ENCODE measurements at places on chromosomes 6 and 20. TPM values are rescaled to one million over a fixed set of nuclear protein-coding genes. Genes with fewer than 3 reads are reported as not detected.

DNA sequence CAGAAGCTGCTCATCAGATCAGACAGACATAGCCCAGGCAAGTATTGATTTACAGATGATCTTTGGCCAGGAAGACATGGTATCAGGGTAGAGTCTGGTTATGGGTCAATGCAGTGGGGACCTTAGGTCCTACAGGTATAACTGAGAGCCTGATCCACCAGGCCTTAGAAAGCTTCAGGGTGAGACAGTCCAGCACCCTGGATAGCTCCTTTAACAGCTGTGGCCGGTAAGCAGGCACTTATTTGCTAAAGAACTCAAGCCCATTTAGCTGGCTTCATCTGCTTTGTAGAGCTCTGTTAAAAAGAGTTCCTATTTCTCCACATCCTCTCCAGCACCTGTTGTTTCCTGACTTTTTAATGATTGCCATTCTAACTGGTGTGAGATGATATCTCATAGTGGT, 39.6 kb downstream of the ESR1 start:
- H3K36me3 ChIP-seq: no peaks in the 10 kb centered on the region
- H3K27ac ChIP-seq: no peak overlapping the region
- H3K27me3 ChIP-seq: no peaks in the 10 kb centered on the region

DNA sequence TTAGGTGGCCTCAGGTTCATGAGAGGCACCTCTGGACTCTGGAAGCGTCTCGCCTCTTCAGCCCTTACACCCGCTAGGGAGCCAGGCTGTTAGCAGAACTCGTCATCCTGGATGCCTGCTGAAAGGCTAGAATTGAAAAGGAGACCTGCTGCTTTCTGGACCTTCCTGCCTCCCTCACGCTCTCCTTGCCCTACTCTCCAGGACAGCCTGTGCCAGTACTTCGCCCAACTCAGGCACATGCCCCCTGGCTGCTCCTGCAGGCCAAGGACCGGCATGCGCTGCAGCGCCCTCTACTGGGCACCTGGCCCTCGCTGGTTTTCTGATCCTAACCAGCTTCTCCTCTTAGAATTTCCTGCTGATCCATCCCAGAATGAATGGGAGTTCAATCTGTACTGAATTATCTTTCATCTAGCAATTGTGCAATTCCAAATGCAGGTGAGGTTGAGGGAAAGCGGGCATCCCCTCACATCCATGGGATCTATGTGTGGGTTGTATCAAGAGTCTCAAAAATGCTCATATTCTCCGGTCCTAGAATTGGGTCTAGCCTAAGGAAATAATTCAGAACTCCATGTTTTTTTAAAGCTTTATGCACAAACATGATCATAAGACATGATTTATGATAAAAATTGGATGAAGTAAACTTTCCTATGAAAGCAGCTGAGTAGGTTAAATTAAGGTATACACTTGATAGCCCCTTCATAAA, 78.0 kb downstream of the PTPN1 start:
- H3K27me3 ChIP-seq: no peaks in the 10 kb centered on the region
- peak; percentile 83 for DNase-seq
- no peaks in the 10 kb centered on the region for H3K36me3 ChIP-seq
- H3K4me1 ChIP-seq: no peaks in the 10 kb centered on the region
- no peak overlapping the region for H3K4me3 ChIP-seq

- H3K4me1 ChIP-seq: no peaks in the 10 kb centered on the region
- DNase-seq: no peak
- no peak overlapping the region for H3K4me3 ChIP-seq
These were observed 26.3 kb downstream of the WFDC3 start for GRCh38 chr20:45765307-45765875.

- no peaks in the 10 kb centered on the region for H3K27me3 ChIP-seq
- no peaks in the 10 kb centered on the region for H3K36me3 ChIP-seq
- H3K4me3 ChIP-seq: no peak overlapping the region
- H3K27ac ChIP-seq: peak overlapping the region; percentile 91
These were observed 14.2 kb downstream of the TRAF3IP2 start for GRCh38 chr6:111591370-111591900.

The SCUBE3 gene
- 19.6 TPM for polyA plus RNA-seq
